ENCODE measurements at places on chromosomes 5 and 9.

- peak; percentile 34 for DNase-seq
Observed at GRCh38 chr9:136372561-136373299, 739 bp downstream of the CARD9 start.

- DNase-seq = no peak
Observed at GRCh38 chr9:128457207-128457606, 1.4 kb downstream of the ODF2 start.

DNA sequence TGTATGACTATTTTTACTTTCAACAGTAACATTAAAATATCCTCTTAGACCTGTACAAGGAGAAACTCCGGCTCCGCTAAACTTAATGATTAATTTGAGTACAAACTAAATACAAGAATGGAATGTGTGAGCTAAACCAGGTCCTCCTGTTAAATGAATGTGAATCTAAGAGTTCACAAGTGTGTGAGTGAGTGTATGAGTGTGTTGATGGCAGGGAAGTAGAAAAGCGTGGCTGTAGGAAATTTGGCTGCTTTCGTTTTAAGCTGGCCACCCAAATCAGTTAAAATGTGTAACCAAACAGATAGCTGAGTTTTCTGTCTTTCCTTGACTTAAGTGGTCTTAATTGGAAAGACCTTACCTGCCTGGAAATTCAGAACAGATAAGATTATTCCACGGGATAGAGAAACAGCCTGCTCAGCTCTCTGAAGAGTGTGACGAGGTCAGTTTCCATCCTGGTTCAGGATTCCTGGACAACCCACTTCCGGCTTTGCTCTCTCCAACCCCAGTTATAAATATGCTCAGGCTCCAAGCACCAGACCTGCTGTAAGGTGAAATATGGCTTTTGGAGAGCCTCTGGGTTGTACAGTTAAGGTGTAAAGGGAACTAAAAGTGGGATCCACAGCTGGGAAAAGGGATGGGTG is 908.6 kb upstream of the EDIL3 start:
- DNase-seq = no peak

- no peak for DNase-seq
Observed at GRCh38 chr9:76852026-76852425, 53.9 kb downstream of the PRUNE2 start.

DNA sequence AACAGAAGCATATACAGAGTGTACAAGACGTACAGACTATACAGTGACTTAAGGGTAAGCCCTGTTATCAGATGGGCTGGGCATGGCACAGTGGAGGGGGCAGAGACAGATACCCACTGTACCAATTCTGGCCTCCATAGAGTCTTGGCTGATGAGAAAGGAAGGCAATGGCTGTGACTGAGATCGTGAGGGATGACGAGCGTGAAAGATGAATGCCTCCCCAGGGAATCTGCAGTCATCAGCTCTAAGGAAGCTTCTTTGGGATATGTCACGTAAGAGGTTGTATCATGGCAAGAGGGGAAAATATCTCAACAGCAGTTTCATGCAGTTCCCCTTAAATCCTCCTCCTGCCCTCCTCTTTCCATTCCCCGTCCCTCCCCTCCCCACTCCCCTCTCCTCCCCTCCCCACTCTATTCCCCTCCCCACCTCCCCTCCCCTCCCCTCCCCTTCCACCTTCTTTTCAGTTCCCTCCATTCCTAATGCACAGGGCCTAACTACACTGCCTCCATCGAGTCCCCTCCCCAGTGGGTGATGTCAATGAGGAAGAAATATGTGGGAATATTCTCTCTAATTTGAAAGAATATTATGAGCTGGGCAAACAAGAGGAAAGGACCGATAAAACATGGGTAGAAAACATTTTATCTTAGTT is 226.4 kb upstream of the DAP start:
- DNase-seq = no peak

DNA sequence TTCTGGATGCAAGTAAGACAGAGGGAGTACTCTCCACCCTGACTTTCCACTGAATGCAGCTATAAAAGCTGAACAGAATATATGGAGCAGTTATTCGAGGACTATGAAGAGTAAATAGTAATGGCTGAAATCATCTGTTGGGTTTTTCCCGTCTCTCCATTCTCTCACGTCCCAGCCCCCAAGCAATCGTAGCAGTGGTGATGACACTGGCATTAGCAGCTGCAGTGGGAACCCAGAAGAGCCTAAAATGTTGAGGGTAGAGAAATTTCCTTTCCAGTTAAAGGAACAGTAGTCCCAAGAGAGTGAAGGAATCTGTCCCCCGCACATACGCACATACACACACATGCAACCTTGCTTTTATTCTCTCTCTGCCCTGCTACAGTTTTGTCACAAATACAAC is 33.2 kb downstream of the MED27 start:
- no peak for DNase-seq

DNA sequence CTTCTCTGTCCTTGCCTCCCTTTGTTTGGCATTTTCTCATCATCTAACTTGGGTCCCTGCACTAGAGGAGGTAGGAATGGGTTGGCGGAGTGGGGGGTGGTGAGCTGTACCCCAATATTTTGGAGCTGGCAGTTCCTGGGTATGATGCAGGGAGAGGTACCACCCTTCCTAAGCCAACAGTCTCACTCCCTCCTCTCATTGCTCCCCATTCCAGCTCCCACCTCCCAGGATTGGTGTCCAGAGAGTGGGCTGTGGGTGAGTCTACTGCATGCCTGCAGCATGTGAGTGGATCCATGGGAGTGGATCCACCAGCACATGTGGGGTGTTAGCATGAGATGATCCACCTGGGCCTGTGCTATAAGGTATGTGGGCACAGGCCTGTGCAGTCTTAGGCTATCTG is 22.2 kb upstream of the MYORG start:
- DNase-seq = no peak

DNA sequence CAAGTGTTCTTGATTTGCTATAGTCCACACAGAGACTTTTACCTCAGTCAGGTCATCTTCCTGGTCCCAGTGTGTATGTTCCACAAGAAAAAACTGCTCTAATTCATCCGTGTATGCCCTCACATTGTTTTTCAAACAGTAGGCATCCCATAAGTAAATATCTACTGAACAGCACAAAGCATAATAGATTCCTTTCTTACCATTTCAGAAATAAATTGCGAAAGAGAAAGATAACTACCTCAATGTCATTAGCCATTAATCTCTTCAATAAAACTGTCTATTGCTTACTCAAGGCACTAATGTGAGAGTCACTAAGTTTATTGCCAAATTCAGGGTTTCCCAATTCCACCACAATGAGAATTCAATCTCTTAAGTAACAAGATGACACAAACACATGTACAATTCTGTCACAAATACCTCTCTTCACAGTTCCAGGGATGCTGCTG is 9.6 kb downstream of the FBXW2 start:
- DNase-seq = peak; percentile 23

GRCh38 chr9:120579139-120580050 is 572 bp downstream of the CDK5RAP2 start:
- no peak for DNase-seq

DNA sequence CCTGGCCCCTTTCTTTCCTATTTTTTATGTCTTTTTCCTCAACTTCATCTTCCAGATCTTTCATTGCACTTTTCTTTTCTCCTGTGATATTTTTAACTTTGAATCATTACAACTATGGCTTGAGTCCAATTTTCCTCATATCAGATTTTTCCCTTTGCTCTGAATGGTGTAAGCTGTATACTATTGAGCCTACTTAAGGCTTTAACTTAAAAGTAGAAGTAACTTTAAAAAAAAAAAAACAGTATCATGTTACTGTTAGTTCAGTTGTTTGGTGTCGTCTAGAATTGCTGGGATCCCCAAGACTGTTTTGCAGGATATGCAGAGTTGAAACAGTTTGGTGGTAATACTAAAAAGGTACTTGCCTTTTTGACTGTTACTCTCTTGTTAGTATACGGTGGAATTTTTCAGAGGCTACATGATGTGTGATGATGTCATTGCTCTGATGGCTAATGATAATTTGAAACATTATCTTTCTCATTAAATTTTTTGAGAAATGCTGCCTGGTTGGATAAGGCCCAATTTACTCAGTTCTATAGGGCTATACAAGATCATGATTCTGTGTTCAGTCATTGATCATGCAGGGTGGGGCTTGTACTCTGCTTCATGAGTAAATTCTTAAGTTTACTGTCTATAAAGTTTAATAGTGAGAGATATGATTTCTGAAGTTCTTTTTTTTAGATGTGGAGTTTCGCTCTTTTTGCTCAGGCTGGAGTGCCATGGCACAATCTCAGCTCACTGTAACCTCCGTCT is 8.8 kb downstream of the NAA35 start:
- no peak for DNase-seq

GRCh38 chr5:180526269-180526668 is 32.1 kb downstream of the CNOT6 start:
- no peak for DNase-seq

GRCh38 chr5:1763548-1763911 is 36.1 kb downstream of the MRPL36 start:
- DNase-seq = peak; percentile 88

- DNase-seq = no peak
Observed at GRCh38 chr5:89445106-89445745, 562.2 kb upstream of the MEF2C start.

GRCh38 chr5:145825751-145826180 is 9.4 kb downstream of the PRELID2 start:
- peak; percentile 32 for DNase-seq

DNA sequence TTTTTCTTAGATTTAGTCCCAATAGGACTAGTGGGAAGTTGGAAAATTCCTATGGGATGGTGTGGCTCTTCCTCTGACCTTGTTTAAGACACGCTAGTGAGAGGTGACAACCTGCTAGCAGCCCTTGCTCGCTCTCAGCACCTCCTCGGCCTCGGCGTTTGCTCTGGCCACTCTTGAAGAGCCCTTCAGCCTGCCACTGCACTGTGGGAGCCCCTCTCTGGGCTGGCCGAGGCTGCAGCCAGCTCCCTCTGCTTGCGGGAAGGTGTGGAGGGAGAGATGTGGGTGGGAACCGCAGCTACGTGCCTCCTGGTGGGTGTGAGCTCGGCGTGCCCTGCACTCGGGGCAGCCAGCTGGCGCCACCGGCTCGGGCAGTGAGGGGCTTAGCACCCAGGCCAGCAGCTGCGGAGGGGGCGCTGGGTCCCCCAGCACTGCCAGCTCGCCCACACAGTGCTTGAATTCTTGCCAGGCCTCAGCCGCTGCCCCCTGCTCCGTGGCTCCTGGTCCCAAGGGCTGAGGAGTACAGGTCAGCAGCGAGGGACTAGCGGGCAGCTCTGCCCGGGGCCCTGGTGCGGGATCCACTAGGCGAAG is 254.5 kb upstream of the ANKRD55 start:
- no peak for DNase-seq

GRCh38 chr9:8207596-8207995 is 408.0 kb upstream of the DMAC1 start:
- DNase-seq = no peak

- DNase-seq = no peak
Observed at GRCh38 chr5:15763754-15764153, 263.8 kb downstream of the FBXL7 start.

GRCh38 chr5:147432323-147432722 is 77.5 kb downstream of the DPYSL3 start:
- no peak for DNase-seq

DNA sequence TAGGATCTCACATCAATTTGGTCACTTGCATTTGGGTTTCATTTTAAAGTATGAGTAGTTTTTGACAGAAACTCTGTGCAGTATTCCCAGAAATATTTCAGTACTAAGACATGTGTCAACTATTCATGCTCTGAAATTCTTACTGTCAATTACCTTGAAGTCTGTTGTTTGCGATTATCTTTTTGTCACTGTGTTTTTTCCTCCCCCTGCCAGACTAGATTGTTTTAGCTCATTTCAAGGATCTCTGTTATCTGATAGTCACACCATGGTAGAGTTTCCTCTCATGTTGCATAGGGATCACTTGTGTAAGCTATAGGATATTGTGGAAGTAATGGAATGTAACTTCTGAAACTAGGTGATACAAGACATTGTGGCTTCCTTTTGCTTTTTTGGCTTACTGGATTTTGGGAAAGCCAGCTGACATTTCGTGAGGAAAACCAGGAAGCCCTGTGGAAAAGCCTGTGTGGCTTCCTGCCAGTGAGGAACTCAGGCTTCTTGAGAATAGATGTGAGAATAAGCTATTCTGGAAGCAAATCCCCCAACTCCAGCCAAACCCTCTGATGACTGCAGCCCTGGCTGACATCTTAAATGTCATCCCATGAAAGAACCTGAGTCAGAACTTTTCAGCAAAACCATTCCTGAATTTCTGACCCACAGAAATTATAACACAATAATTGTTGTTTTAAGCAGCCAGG is 122.2 kb downstream of the FGF10 start:
- DNase-seq = no peak

DNA sequence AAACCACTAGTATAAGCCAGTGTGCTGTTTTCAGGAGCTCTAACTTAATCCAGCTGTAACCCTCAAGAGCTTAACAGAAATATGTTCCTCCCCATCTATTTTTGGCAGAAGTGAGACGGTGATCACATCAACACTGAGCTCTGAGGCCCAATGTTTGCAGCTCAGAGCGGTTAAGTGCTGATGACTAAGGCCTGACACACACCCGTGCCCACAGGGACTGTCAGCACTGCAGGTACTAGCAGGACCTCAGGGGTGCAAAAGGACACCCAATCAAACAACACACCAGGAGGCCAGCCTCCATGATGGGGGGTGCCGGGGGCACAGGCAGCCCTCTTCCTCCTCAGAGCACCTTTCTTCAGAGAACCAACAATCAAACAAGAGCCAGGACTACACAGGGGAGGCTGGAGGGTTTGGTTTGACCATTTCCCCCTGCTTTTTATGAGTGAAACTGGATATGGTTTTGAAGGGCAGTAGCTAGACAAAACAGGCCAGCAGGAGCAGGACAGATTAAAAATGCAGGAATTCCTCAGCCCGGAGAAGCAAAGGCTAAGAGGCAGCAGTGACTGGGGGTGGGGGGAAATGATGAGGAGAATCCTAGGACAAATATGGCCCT is 61.3 kb downstream of the RAPGEF1 start:
- DNase-seq = peak; percentile 83

DNA sequence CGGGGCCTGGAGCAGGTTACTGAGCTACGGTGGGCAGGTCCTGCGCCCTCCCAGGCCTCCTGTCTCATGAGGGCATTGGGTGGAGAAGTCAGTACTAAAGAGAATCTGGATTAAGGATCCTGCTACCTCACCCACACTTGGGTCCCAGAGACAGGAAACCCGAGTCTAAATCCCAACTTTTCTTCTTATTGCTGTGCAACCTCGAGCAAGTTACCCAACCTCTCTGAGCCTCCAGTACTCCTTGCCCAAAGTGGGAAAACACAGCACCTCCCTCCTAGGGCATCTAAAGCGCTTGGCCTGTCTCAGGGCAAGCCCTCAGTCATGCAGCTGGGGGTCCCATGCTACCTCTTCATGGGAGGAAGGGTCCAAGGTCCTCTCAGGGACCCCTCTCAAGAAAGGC is 28.2 kb downstream of the ASS1 start:
- DNase-seq = no peak

DNA sequence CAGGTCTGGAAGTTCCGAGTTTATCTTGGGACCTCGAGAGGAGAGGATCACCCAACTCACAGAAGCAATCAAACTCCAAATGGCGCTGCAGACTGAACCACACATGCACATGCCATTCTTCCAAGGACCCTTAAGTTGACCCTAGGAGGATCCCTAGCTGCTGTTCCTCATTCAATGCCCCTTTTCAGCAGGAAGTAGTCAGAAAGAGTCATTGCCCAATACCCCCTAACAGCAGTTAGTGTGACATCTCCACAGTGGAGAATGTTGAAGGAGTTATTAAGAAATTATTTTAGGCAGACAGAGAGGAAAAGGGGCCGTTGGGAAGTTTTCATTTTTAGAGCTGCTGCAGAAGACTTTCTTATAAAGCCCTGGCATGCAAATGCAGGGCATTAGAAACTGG is 229.9 kb upstream of the DAB2 start:
- no peak for DNase-seq

GRCh38 chr5:88667496-88668201 is 215.3 kb downstream of the MEF2C start:
- DNase-seq = no peak

GRCh38 chr9:126367616-126368015 is 41.0 kb downstream of the MVB12B start:
- DNase-seq = no peak

Measured in HTR-8/SVneo (cell line).